Stimulated activated CD8-positive, alpha-beta memory T cell treated with anti-CD3 and anti-CD28 coated beads, Interleukin-15, amount 100 ng/mL, for 24 hours (primary cell): ENCODE measurements at places on chromosomes 1 and 21.

DNA sequence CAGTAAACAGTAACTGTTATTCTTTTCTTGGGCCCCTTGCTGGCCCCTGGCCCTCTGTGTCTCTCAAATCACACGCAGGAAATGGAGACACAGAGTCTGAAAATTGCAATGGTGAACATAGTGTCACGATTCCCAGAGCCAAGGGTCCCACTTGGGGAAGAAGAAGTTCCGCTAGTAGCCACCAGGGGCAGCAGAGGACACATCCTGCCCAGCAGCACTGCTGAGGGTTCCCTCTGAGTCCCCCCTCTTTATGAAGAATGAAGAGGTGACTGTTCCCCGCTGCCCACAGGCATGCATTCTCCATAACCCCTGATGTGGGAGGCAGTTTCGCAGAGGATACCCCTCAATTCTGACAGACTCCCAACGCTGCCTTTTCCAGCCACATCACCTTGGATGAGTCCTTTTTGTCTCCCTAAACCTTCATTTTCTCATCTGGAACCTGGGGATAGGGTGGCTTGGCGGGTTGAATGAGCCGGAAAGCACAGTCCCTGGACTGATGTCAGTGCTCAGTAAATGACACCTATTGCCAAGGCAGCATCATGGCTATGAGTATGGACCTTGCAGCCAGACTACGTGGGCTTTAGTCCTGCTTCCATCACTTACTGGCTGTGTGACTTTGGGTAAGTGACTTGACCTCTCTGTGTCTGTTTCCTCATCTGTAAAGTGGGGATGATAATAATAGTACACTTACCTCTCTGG is 238.0 kb upstream of the TMEM51 start:
- DNase-seq: peak; percentile 15

GRCh38 chr1:192552760-192553191 is 22.8 kb upstream of the RGS1 start:
- DNase-seq: no peak

DNA sequence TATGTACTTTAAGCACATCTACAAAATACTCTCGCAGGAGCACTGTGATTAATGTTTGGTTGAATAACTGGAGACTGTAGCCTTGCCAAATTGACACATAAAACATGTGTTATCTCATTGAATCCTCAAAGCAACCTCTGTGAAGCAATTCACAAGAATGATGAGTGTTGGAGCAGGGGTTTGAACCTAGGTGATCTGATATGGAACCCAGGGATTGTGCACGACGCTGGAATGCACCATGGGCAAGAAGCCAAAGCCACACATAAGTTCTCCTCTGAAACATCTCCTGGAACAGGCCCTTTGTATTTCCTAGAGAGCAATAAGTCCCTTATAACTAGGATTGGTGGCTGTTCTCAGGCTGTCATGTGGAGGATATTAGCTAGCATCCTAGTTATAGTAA is 124.6 kb upstream of the IVNS1ABP start:
- no peak for DNase-seq

DNA sequence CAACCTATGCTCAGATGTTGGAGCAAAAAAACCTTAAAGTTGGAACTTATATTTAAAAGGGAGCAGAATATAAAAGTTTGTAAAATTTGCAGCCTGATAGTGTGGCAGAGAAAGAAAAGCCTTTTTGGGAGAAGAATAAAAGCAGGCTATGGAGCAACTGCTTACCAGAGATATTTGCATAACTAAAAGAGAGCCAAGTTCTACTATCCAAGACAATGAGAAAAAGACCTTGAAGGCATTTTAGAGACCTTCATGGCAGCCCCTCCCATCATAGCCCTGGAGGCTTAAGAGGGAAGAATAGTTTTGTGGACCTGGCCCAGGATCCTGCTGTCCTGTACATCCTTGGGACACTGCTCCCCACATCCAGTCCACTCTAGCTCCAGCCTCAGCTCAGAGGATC is 312.5 kb upstream of the ZRANB2 start:
- DNase-seq: no peak

GRCh38 chr1:178344513-178345091 is 152.2 kb downstream of the CLEC20A start:
- DNase-seq: no peak

DNA sequence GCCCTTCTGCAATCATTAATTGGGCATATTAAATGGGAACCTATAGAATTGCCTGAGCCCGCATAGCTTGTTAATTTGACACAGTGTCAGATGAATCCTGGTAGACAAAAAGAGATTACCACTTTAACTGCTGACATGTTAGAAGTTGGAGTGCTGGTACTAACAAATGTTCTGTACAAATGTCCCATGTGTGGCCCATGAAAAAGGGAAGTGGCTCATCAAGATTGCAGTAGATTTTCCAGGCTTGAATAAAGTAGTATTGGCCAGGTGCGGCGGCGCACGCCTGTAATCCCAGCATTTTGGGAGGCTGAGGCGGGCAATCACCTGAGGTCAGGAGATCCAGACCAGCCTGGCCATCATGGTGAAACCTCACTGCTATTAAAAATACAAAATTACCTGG is 45.6 kb downstream of the GNPAT start:
- no peak for DNase-seq
